ENCODE measurements at places on chromosomes 7 and 10.

GRCh38 chr10:79140085-79140793, 71.5 kb downstream of the ZMIZ1 start:
- DNase-seq = no peak

DNA sequence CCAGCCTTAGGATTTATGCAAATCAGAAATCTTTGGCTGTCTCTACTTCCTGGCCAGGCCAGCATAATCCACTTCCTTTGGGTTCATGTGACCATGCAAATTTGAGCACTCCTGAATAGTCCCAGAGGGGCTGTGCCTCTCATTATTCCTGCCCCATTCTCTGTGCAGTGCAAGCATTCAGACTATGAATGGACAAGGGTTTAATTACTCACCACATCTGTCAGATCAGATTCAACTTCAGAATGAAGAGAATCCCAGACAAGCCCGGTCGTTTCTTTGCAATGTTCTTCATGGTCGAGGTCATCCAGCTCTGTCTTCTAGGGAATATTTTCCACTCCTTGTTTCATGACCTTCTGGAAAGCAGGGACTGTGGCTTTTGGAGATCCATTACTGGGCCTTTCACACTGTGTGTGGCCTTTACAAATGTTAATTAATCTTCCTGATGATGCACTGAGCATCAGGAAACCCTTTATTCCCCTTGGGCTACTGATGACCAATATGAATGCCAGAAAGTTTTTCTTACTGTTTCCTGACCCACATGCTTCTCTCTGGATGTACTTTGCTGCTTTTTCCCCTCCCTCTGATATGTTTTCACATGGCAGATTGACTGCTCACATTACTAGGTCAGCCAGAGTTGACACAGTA, 217.6 kb upstream of the TCF7L2 start:
- no peak for DNase-seq

DNA sequence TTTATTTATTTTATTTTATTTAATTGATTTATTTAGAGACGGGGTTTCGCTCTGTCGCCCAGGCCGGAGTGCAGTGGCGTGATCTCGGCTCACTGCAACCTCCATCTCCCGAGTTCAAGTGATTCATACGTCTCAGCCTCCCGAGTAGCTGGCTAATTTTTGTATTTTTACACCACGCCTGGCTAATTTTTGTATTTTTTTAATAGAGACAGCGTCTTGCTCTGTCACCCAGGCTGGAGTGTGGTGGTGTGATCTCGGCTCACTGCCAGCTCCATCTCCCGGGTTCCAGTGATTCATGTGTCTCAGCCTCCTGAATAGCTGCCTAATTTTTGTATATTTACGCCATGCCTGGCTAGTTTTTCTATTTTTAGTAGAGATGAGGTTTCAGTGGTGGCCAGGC, 34.2 kb downstream of the AP5Z1 start:
- DNase-seq = no peak

- no peak for DNase-seq
Observed at GRCh38 chr10:59864141-59864962, 42.0 kb downstream of the CCDC6 start.

GRCh38 chr10:97174276-97174775, 11.4 kb downstream of the SLIT1 start:
- no peak for DNase-seq

DNA sequence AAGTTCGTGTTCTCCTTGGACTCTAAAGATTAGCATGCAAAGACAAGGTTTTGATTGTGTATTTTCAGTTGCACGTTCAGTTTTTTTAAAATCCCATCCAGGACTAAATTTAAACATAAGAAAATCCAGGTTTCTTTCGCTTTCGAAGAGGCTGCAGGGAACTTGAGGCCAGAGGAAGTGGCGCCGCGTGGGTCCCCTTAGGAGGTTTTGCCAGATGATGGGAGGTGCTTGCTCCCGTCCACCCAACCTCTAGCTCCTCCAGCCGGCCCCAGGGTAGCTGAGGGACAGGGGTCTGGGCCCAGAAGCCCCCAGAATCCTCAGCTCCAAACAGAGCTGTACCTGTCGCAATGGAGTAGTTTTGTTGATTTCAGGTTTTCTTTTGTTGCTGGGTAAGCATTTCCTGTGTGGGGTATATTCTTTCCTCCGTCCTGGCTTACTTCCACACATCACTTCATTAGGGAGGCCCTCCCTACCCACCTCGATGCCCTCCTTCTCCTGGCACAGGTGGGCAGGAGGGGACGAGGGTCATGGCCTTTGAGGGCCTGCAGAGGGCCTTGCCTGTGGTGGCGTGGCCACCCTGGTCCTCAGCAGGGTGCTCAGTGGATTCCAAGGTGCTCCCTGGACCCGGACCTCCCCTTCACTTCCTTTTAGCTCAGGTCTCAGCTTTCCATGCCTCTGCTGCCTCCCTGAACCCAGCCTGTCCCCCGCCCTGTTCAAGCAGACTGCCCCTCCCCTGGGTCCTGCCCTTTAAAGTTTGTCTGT, 32.6 kb downstream of the LHPP start:
- DNase-seq = no peak

GRCh38 chr10:16481052-16481728, 40.5 kb downstream of the C1QL3 start:
- no peak for DNase-seq

GRCh38 chr10:62561151-62561550, 187.0 kb downstream of the ZNF365 start:
- DNase-seq = no peak

DNA sequence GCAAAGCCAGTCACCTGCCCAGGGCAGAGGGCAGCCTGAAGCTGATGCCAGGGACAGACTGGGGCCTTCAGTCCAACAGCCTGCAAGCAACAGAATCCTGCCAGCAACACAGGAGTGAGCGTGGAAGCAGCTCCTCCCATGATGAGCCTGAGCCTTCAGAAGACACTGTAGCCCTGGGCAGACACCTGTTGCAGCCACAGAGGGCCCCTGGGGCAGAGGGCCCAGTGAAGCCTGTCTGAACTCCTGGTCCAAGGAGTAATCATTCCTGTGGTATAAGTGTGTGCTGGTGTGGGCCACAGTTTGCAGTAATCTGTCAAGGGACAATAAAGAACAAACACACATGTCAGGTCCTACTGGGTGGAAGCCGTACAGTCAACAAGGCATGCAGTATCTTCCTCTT, 2.9 kb upstream of the PFKP start:
- no peak for DNase-seq

GRCh38 chr7:100156331-100157068, 2.0 kb downstream of the TRAPPC14 start:
- no peak for DNase-seq

Measured in stimulated activated CD4-positive, alpha-beta T cell treated with anti-CD3 and anti-CD28 coated beads, Interleukin-1b, Interleukin-23, amount 100 ng/mL, for 24 hours (primary cell).